Activated CD4-positive, alpha-beta T cell treated with anti-CD3 and anti-CD28 coated beads, Interleukin-2, Interleukin-6, amounts not matched to agents 100 ng/mL and 50 ng/mL, durations not matched to agents 16 hours and 8 hours (primary cell): ENCODE measurements at places on chromosomes 2 and 18.

DNA sequence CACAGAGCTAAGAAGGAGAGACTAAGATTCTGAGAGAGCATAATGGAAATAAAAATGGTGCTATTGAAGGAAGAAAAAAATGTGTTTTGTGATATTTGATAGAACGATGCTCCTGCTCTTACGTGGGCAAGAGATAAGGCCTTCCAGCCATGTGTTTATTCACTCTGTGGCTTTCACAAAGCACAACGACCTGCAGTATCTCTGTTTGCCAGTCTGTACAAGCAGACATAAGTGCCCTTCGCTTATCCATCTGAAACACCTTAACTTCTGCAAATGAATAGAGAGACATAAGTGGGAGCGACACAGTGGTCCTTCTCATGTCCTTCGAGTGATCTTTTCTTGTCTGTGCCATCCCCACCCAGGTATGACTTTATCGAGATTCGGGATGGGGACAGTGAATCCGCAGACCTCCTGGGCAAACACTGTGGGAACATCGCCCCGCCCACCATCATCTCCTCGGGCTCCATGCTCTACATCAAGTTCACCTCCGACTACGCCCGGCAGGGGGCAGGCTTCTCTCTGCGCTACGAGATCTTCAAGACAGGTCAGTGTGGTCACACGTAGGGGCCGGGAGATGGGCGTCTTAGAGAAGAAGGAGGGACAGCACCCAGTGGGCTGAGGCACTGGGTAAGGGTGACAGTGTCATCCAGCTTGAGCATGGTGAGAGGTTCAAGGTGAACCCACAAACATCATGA lies 33.7 kb downstream of the NRP2 start:
- DNase-seq, result no peak

GRCh38 chr2:96909611-96910021 lies 39.7 kb upstream of the SEMA4C start:
- DNase-seq, result no peak

GRCh38 chr2:59196491-59196890 lies 955.4 kb upstream of the FANCL start:
- no peak for DNase-seq

DNA sequence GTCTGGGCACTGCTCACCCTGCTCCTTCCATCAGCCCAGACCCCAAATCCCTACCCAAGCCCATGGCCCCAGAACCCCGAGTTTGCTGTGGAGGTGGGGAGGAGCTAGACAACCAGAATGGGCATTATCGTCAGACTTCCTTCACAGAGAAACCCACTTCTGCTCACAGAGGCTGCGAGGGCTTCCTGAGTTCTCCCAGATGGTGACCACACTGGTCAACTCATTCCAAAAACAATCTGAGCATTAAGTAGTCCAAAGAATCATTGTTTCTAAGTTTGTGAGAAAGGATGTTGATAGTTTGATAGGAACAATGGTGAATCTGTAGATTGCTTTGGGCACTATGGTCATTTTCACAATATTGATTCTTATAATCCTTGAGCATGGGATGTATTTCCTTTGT lies 60.2 kb downstream of the LRRC30 start:
- no peak for DNase-seq

DNA sequence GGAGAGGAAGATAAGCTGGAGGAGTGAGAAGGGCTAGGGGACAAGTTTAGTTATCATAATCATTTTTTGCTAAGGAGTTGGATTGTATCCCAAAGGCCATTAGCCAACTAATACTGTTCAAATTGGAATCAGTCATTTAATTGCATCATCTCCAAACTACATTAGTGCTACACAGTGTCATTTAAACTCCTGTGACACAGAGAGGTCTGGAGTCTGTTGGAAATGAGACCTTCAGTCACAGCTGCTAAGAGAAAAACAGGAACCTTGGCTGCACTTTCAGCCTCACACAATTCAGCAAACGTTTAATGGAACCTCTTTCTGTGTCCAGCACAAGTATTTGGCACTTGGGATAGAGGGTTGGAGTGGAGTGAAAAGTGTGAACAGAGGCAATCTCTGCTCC lies 175.5 kb upstream of the MGAT5 start:
- no peak for DNase-seq

DNA sequence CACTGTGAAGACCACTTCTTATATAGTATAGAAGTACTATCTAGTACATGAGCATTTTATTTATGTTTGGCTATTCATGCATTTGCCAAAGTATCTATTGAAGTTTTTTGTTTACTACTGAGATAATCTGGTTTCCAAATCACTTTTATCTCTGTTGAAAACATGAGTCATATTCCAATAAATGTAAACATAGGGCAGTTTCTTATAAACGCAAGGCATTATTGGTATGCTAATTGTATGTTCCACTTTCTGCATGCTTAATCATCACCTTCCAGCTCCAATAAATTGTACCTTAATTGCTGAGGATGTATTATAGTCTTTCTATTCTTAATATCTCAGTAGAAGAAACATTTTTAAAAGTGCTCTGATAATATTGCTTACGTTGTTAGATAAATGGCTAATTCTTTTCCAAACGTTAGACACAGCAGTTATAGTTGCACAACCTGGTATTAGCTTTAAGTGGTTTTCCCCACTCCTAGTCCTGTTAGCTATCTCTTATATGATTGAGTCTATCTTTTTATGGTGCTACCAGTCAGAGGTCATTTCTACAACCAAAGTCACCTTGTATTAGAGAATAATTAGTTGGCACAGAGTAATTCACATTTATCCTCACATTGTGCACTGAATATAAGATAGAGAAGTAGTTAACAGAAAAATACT lies 17.2 kb downstream of the ITGA4 start:
- DNase-seq, result no peak

DNA sequence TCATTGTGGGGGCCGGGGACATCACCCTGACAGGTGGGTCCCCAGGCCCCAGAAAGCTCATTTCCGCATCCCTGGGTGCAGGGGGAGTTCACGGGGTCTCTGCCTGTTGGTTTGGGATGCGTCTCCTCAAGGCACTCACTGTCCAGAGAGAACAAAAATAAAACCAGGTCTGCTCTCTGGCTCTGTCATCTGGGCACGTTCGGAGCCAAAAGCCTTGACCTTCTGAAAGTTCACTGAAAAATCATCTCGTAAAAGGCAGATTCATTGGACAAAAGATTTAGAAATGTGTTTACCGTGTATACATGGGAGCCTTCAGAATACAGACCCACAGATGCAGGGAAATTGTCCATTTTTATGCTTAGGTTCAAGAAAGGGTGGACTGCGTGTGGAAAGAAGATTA lies 26.6 kb downstream of the MLPH start:
- DNase-seq, result no peak

- DNase-seq, result peak; percentile 28
These were observed 70.6 kb upstream of the PPM1B start for GRCh38 chr2:44098050-44098449.

GRCh38 chr2:189799531-189799930 lies 15.3 kb downstream of the PMS1 start:
- no peak for DNase-seq

DNA sequence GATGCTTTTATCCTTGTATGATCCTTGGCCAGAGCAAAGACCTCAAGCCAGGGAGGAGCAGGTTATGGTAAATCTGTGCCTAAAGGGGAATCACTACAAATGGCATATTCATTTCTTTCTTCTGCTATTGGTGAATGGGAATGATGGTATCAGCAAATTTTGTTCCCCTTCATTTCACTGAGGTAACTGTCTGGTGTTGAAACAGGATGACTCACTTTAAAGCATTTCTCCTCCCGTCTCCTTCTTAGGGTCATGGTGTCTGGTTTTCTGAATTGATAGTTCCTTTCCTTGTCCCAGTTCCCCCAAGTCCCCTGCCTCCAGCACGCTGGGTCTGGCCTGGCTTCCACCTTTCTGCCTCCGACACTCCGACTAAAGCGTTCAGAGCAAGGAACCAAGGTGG lies 109.2 kb downstream of the MREG start:
- no peak for DNase-seq

DNA sequence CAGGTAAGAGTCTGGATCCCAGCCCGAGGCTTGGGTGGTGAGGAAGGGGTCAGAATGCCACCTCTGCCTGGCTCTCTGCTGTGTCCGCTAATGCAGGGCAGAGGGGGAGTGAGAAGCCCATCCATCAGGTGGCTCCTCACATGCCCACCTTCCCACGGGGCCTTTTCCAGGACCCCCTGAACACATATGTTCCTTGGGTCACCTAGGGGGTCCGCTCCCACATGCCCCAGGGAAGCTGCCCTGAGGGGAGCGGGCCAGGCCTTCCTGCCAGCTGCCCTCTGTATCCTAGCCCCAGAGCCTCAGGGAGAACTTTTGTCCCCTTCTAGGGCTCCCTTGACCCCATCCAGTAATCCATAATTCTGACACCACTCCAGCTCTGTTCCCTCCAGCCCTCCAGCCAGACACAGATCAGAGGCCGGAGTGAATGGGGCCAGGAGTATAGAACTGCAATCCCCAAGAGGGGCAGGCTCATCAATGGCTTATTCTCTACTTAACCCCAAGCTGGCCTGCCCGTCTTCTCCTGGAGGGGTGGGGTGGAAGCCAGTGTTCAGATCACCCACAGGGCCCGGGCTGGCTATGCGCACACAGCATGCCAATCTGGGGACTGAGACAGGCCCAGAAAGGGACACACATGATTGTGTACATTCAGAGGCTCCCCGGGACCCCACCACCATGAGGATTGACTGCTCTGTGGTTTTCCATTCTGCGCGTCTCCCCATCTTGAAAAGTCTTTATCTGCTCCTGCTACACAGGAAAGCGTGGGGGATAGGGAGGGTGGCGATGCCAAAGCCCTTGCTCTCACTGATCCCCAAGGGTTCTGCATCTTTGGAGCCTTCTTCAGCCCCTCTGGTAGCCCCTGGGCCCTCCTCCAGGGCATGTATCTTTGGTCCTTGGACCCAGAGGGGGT lies 1.1 kb downstream of the EMILIN1 start:
- no peak for DNase-seq

DNA sequence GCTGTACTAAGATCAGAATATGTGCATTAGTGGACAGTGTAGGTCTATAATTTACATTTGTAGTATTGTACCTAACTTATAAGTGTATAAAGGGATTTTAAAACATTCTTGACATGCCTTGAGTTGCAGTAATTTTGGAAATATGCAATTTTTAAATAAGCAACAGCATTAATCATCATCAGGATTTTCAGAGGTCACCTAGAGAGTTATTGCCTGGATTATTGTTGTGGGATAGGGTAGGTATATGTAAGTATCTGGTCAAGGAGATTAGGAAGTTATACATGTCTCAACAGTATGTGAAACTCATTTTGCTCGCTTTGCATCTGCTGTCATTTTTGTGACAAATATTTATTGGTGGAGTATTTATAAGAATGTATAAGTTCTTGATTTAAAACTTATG lies 184.2 kb downstream of the WDR7 start:
- no peak for DNase-seq

GRCh38 chr18:77851802-77852201 lies 602.2 kb downstream of the GALR1 start:
- DNase-seq, result no peak

- DNase-seq, result no peak
These were observed 24.6 kb downstream of the TEX44 start for GRCh38 chr2:231617059-231617926.

DNA sequence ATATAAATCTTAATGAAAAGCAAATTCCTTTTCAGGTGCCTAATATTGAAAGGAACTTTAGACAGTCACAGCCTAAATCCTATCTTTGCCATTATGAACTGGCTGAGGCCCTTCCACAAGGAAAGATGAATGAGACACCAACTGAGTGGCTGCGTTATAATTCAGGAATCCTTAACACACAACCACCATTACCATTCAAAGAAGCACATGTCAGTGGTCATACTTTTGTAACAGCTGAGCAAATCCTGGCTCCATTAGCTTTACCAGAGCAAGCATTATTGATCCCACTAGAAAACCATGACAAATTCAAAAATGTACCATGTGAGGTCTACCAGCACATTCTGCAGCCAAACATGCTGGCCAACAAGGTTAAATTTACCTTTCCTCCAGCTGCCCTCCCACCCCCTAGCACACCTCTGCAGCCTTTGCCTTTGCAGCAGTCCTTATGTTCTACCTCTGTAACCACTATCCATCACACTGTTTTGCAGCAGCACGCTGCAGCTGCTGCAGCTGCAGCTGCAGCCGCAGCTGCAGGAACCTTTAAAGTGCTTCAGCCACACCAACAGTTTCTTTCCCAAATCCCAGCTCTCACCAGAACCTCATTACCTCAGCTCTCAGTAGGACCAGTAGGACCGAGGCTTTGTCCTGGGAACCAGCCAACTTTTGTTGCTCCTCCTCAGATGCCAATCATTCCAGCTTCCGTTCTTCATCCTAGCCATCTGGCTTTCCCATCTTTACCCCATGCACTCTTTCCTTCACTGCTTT lies 340.1 kb downstream of the ZNF804A start:
- no peak for DNase-seq

DNA sequence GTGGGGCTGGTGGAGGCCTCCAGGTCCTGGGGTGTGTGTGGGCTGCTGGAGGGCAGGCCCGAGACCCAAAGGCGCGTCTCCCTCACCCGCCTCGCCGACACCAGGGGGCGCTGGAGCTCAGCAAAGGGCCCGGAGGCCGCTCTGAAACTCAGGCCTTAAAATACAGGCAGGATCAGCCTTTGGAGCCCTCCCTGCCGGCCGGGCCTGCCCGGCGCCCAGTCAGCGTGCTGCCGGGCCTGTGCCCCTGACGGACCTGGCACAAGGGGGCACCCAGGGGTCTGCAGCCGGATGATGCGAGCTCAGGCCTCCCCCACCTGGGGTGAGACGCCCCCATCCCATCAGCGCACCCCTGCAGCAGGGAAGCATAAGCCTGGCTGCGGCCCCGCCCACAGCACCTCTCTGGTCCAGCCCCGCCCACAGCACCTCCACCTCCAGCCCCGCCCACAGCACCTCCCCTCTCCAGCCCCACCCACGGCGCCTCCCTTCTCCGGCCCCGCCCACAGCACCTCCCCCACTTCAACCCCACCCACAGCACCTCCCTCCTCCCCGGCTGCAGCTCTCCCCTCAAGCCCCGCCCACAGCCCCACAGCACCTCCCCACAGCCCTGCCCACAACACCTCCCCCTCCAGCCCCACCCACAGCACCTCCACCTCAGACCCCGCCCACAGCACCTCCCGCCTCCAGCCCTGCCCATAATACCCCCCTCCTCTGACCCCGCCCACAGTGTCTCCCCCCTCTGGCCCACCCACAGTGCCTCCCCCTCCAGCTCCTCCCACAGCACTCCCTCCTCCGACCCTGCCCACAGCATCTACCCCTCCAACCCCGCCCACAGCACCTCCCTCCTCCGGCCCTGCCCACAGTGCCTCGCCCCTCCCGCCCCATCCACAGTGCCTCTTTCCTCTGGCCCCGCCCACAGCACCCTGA lies 92.8 kb upstream of the OTOS start:
- peak; percentile 74 for DNase-seq

GRCh38 chr2:119301413-119301812 lies 65.2 kb downstream of the C2orf76 start:
- DNase-seq, result no peak

DNA sequence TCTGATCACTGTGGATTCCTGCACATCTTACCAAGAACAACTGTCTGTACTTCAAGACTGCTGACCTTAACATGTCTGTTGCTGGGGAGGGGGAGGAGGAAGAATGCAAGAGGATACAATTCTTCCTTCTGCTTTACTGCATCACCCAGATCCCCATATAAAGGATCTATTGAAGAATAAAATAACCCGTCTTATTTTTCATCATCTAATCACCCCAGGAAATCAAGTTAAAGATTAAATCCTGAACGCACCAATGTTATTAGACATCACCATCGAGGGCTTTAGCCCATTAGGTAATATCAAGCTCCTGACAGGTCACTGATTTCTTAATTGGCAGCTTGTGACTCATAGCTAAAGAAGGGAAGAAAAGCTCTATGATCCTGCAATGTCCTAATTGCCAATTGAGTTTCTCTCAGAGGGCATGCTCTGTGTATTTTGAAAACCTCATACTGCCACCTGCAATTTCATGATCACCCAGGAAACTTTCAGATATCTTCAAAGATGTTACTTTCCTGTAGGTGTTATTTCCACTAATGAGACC lies 75.4 kb upstream of the KCNE4 start:
- DNase-seq, result no peak
